Psoas muscle (tissue), 8 donors: ENCODE measurements at places on chromosomes 3 and 15. TPM values are rescaled to one million over a fixed set of nuclear protein-coding genes. Genes with fewer than 3 reads are reported as not detected.

- H3K27ac ChIP-seq = peak overlapping the region; percentile 100
- H3K27me3 ChIP-seq = no peaks in the 10 kb centered on the region
- H3K4me1 ChIP-seq = peaks cover 66% of the 10 kb centered on the region
- no peak for DNase-seq
- peak overlapping the region; percentile 97 for H3K4me3 ChIP-seq
Measured at GRCh38 chr3:157157836-157158235, 2.1 kb downstream of the CCNL1 start.

DNA sequence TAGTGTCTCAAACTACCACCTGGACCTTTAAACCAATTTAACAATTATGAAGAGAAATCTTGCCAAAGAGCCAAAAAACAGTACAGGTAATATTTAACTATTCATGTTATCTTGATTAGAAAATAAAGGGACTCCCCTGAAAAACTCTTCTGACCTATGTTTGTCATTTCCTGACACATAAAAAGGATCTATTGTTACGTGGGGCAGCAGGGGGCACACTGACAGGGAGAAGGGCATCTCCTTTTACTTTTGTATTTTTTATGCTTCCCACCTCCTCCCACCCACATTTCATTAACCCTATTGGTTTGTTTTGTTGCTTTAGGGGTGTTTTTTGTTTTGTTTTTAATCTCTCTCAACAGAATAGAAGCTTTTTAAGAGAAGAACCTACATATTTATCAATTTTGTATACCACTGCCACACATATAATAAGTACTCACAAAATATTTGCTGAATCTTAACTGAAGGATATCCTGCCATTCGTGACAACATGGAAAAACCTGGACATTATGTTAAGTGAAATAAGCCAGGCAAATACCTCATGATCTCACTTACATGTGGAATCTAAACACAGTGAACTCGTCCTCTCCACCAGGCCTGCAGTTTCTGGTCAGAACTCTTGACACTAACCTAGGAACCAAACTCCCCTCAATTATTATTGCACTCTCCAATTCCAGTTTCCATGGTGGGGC lies 17.7 kb downstream of the STAG1 start:
- H3K27ac ChIP-seq = no peak overlapping the region
- DNase-seq = no peak
- peaks cover 41% of the 10 kb centered on the region for H3K4me1 ChIP-seq
- no peaks in the 10 kb centered on the region for H3K36me3 ChIP-seq
- no peak overlapping the region for H3K4me3 ChIP-seq

DNA sequence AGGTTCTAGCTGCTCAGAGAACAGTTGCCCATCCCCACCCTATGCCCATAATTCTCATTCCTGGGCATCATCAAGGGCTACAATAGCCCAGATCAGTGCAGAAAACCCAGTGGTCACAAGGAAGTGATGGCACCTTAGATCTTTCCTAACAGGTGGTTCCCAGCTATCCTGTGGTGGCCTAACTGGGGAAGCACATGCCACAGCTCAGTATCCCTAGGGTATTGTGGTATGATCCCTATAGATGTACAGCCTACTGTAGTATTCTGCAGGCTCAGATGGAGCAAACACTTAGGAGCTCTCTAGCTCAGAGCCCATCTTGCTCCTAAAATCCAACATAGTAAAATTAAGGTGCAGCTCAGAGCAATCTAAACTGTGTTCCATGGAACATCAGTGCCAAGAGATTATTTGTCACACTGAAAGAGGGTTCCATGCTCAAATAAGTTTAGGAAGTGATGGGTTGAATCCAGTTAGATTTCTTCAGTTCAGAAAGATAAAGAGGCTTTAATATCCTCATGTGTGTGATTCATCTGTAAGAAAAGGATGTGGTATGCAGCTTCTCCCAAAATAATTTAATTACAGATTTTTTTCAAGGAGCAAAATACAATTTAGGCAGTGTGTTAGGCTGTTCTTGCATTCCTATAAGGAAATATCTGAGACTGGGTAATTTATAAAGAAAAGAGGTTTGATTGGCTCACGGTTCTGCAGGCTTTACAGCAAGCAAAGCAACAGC lies 4.4 kb downstream of the A4GNT start:
- H3K4me1 ChIP-seq = no peaks in the 10 kb centered on the region
- H3K36me3 ChIP-seq = no peaks in the 10 kb centered on the region
- DNase-seq = no peak
- no peaks in the 10 kb centered on the region for H3K27me3 ChIP-seq

TMEM266 gene
- total RNA-seq = 7.9 TPM

DPPA2 gene
- not detected for total RNA-seq
